ENCODE measurements at places on chromosomes 5 and 9.

DNA sequence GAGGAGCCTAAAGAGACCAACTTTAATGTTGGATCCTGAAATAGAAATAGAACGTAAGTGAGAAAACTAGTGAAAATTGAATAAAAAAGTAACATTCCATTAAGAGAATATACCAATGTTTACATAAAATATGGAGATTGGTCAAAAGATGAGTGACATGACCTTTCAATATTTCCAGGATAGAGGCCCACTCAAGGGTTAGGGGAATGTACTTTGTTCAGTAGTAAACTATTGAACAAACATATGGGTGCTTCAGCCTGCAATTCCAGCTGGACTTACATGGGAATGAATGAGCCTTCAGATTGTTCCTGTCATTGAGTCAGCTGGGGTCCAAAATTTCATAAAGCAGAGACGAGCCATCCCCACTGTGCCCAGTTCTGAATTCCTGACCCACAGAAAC is 371.7 kb upstream of the POU5F2 start:
- DNase-seq = no peak

DNA sequence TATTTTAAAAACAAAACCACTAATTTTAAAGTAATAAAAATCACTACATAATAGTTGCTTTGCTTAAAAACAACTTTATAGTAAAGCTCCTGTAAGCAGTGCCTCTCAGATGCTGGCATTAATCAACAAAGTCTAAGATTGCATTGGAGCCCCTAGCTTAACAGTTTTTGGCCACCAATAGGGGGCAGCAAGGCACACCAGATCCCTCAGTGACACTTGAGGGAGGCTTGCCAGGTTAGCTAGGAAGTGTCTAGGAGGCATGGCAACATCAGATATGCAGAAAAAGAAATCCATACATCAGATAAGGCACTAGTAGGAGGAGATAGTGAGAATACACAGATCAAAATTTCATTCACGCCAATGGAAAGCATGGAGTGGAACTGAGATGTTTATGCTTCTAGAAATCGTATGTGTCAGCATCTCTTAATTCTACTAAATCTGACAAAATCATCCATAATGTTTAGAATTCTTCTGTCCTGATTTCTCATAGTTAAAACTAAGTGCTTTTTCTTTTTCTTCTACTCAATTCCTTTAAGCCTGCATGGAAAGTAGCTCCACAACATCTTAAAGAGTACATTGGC is 73.6 kb upstream of the PAM start:
- DNase-seq = peak; percentile 69

DNA sequence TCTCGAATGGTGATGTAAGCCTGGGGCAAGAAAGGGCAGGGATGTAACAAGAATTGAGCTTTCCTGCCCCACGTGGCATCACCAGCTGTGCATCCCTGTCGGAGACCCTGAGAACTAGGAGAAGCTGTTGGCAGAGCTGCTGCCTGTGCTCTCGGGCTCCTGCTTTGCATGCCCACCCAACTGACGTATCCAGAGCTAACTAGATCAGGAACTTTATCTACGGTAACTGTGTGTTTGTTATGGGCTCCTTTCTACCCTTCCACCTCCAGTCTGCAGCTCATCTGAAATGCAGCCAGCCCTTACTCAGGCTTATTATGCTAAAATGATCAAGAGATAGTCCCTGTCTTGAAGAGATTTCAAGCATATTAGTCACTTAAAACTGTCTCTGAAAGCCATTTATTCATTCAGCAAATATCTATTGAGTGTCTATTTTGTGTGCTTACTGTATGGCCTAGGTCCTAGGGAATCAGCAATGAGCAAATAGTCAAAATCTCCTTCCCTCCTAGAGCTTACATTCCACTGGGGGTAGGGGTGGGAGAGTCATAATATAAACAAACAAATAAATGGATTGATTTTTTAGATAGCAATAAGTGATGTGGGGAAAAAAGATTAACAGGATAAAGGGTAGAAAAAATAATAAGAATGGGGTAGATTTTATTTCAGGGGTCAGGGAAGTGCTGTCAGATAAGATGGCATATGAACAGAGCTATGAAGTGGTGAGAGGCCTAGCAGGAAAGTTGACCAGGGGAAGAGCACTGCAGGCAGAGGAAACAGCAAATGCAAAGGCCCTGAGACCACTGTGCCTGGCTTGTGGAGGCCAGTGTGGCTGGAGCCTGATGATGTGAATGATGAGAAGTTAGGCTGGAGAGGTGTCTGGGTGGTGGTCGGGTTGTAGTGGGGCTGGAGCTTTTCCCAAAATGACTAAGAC is 118.2 kb downstream of the GALNT10 start:
- no peak for DNase-seq

DNA sequence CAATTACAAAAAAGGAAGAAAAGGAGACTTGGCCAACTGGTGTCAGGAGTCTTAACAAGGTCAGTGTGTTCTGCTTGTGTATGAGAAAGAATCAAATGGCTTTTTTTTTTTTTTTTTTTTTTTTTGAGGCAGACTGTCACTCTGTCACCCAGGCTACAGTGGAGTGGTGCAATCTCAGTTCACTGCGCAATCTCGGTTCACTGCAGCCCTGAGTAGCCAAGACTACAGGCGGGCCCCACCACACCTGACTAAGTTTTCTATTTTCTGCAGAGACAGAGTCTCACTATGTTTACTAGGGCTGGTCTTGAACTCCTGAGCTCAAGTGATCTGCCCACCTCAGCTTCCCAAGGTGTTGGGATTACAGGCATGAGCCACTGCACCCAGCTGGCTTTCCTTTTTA is 3.1 kb upstream of the IL7R start:
- DNase-seq = peak; percentile 53

DNA sequence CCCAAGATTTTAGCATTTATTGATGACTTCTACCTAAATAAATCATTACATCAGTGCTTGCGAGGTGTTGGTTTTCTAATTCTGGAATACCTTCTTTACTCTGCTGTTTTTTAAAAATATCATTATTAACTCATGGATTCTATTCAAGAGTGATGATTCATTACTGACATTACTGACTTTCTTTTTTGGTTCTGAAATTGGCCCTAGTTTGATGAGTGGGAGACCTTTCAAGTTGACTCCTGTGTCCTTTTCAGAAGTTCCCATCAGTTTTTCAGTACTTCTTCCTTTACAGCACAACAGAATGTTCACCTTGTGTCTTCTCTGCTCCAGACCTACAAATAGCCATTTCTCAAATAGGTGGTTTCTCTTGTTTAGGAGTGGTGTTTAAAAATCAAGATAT is 114.1 kb downstream of the PCSK5 start:
- no peak for DNase-seq

DNA sequence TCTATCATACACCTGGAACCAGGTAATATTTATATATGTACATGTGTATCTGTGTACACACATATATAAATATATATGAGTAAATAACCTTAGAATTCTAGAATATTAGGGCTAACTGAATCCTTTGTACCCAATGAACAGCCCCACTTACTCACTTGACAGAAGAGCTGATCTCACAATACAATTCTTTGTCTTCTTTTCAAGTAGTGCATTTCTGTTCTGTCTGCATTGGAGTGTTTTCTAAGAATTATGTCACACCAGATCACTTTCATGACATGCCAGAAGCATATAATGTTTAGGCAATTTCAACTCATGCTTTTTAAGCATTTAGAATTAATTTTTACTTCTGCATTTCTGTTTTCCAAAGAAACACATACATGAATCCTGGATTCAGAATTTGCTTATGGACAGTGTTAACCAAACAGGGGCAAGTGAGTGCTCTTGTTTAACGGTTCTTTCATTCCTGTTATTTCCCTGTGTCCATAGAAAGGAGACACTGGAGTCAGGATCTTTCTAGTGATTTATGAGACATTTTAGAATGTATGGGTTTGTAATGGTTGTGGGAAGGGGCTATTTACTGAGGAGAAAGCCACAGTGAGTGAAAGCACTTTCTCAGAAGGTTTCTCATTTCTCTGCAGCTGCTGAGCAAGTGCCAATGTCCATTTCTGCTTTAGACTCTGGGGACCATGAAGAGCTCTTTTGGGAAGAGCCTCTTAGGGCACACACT is 123.2 kb downstream of the RMI1 start:
- no peak for DNase-seq

DNA sequence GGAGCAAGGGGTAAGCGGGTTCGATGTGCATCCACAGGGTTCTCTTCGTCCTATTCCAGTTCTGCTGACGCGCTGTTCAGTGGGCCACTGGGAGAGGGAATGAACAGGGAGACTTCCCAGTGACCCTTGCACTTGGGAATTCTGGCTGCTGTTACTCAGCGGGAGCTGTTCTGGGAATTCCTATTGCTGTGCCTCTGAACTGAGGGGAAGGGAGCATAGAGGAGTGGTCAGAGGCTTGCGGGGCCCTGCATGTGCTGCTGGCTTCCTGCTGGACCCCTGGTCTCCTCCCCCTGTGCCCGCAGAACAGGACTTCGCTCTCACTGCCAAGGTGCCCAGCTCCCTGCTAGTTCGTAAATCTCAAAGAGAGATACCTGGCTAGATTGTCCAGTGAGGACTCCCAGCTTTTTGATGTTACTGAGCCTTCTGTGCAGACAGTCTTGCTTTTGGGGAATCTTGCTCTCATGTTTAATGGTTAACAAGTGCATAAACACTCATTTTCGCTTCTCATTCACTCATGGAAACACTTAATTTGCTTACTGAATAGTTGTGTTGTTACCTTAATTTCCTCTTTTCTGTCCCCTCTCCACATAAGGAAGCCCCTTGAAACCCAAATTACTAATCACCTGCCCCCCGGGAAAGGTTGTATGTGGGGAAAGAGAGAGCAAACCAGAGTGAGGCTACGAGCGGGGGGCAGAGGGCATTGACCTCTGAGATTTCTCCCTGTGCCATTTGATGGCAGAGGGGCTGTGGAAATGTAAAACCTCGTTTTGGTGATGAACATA is 5.9 kb downstream of the TRIO start:
- no peak for DNase-seq

- DNase-seq = no peak
These were observed 42.5 kb downstream of the CYSTM1 start for GRCh38 chr5:140217299-140218026.

- no peak for DNase-seq
These were observed 132.3 kb upstream of the TAF11L2 start for GRCh38 chr5:17365811-17366138.

- DNase-seq = peak; percentile 90
These were observed at the start of gene NUDT12 for GRCh38 chr5:103562453-103563157. Gene NUDT12 (minus strand): TSS chr5:103562789. CDS start chr5:103560248, 2,541 bp downstream.

GRCh38 chr5:172178301-172178987 is 9.6 kb downstream of the STK10 start:
- DNase-seq = no peak

Measured in aorta (tissue), 5 donors.